ENCODE measurements at places on chromosomes 12 and 14. TPM values are rescaled to one million over a fixed set of nuclear protein-coding genes. Genes with fewer than 3 reads are reported as not detected.

Gene ABCD2
- total RNA-seq = under 0.01 TPM

GRCh38 chr12:3154006-3154405, 76.8 kb downstream of the TSPAN9 start:
- no peak for DNase-seq

- no peak for DNase-seq
These were observed 93.8 kb downstream of the SLC38A6 start for GRCh38 chr14:61074852-61075251.

Gene CMA1
- not detected for total RNA-seq

Gene TMEM260
- 15.6 TPM for total RNA-seq

DNA sequence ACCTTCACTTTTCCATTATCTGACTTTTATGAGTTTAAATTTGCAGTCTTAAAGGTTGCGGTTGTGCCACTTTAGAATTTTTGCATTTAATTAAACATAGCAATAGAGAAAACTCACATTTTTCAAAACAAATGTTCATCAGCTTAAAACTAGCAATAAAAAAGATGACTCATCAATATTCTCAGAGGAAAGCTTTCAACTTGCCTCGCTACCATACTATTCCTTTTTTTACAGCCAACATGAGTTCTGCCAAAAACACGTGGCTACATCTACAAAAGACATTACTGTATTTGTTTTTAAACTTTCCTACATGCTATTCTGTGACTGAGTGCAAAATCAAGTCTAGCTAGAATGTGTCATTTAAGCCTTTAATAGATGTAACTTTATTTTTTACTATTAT, 497.1 kb downstream of the RPS29 start:
- DNase-seq = no peak

GRCh38 chr14:68981539-68981976, 2.5 kb upstream of the ACTN1 start:
- no peak for DNase-seq

DNA sequence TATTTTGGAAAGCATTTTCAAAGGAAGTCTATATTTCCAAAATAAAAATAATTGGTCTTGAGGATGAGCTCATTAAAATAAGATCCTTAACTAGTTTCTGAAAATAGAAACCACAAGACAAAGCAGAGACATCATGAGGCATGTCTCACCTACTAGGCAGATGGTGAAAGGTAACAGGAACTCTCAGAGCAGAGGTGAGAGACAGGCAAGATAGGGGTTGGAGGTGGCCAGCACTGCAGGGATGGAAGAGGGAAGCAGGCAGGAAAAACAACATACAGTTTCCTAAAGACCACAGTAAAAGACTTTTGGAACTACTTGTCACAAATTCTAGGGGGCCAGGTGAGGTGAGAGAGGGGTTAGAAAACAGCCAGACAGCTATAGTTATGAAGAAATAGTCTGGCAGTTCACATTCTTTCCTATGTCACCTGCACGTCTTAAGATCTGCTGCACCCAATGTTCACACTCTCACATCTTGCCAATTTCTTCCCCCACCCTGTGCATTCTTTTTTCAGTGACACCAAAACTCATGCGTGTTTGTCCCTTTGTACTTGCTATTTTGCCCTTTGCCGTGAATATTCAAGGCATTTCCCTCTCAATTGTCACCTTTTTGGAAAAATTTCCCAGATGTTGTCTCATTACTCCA, 341.7 kb upstream of the KITLG start:
- no peak for DNase-seq

Gene C12orf54
- 0.27 TPM for total RNA-seq

GRCh38 chr12:3925621-3926020, 52.4 kb upstream of the PARP11 start:
- no peak for DNase-seq

GRCh38 chr14:103559766-103560165, 2.7 kb downstream of the BAG5 start:
- DNase-seq = no peak

Gene TSPAN11
- not detected for total RNA-seq

GRCh38 chr12:91951571-91951970, 194.1 kb downstream of the BTG1 start:
- no peak for DNase-seq

Gene ERP27
- 1.3 TPM for total RNA-seq

Gene KRT78
- not detected for total RNA-seq

DNA sequence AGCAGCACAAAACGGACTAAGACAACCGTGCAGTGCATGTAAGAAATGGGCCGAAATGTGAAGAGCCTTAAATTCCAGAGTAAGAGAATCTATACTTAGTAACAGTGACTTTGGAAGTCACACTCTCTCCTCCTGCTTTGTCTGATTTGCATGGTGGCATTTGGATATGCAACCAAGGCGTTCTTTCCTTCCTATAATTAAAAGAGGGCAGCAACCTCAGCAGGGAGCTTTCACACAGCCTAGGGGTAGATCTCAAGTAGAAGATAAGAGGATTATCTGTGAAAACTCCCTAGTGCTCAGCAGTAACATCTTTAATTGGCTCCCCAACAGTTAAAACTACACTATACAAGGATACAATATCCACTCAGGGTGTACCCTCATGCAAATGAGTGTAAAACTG, 16.5 kb downstream of the GMFB start:
- no peak for DNase-seq

DNA sequence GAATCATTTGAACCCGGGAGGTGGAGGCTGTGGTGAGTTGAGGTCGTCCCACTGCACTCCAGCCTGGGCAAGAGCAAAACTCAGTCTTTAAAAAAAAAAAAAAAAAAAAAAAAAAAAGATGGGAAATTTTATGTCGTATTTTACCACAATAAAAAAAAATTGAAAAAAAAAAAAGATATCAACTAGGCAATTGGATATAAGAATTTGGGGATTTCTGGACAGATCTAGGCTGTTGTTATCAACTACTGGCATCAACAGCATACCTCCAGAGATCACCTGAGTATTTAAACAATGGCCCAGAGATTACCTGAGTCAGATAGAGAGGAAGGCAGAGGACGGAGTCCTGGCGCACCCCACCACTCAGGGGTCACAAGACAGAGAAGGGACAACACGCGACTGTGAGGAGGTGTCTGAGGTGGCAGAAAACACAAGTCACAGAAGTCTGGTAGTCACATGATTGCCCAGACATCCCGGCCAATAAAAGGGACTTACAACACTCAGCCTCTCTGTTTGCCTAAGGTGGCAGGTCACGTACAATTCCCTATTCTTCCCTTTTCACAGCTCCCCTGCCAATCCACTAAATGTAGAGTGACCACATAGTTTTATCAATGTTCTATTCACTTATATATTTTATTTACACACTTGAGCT, 1.8 kb downstream of the SPRING1 start:
- no peak for DNase-seq

Gene BCL2L2
- total RNA-seq = 11.6 TPM

DNA sequence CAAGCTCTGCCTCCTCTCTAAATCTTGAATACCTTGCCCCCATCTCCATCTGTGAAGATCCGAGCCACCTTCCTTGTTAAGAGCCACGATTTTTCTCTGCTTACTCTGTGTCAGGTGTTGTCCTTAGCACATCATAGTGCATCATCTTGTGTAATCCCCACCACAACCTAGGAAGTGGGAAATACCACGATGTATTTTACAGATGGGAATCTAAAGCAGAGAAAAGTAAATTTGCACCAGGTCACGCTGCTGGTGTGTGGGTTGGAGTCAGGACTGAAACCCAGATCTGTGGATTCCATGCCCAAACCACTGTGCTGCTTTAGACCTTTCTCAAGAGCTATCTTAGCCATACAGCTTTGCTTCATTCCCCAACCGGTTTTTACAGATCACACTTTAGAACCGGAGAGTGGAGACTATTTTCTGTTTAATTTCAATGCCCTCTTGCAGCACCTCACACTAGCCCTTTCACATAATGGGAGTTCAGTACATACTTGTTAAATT, 94.6 kb downstream of the PPM1A start:
- no peak for DNase-seq

GRCh38 chr12:47561746-47562145, 144.1 kb downstream of the RPAP3 start:
- no peak for DNase-seq

DNA sequence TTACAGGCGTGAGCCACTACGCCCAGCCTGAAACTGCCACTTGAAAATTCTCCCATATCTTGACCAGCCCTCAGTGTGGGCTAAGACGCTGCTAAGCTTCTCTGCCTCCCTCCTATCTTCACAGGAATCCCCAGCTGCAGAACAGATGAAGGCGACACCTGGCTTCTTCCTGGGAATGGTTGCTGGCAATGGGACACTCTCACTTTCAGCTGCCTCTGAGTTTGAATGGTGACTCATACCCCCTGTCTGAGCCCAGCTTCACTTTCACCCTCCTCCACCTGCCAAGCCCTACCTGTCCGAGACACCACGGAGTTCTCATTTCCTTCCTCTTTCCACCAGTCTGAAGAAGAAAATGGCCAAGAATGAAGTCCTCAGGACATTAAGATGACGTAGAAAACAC, 18.3 kb upstream of the VASH1 start:
- no peak for DNase-seq

DNA sequence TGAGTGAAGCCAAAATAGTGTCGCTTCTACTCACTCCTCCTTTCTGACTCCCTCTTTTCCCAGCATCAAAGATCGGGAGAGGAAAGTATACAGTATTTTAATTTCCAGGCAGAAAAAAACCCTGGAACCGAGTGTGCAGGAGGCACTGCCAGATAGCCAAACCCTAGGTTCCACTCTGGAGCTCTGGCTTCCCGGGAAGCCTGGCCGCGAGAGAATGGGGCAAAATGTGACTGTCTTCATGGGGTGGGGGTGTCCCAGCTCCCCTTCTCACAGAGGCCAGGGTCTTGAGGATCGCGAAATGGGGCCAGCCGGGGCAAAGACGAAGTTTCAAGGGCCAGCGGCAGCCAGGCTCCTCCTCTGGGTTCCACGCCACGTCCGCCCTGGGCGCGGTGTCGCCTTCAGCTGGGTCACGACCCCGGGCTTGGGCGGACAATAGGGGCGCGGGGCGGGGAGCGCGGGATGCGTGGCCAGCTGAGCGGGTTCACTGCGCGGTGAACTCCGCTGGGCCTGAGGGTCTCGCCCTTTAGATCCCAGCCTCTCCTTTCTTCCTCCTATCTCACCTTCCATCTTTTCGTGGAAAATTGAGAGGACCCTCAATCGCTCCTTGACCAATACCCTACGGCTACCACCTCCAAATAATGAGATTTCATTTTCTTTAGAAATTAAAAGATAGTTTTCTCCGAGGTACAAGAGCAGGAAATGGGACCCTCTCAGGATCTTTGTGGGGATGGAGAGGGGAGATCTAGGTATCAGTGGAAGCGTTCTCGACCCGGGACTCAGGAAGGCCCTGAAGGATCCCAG, 6.7 kb downstream of the HOXC4 start:
- DNase-seq = no peak

DNA sequence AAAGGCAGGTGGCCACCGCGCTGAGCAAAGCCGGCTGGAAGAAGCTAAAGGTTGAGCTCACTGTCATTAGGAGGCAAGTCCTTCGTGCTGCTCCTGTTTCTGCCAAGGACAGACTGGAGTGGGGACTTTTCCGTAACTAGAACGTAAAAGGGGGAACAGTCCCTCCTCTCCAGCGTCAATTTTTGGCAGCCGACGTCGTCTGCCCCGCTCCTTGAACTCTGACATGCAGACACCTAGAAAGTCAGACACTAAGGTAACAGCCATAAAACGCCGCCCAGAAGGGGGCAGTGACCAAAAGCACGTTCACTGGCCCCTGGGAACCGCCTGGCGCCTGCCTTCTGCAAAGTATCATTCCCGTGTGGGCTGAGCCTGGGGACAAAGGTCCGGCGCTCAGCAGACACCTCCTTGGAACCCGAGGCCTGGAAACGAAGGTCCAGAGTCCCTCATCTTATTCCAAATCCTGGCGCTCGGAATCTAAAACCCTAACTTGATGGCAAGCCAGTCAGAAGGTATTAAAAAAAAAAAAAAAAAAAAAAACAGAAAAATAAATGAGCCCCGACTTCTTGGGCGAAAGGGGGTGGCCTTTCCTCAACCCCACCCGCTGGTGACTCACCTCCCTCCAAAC, 1.1 kb upstream of the LRP1 start:
- peak; percentile 22 for DNase-seq

- DNase-seq = no peak
These were observed 214.1 kb downstream of the DUSP6 start for GRCh38 chr12:89138048-89138852.

DNA sequence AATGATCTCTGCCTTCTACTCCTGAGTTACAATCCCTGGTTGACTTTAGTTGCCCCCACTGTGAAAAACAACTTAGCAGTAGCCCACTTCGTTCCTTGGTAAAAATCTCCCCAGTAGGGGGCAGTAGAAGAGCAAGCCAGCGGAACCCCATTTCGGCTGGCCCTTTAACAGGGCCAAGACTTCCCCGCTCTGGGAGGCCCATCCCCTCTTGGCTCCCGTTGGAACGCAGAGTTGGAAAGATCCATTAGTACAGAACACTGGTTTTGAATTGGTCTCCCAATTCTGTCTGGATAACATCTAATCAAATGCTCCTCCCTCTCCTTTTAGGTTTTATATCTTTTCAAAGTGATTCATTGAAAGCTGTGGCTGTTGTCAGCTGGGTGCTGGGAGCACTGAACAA, 1133.3 kb downstream of the BCL11B start:
- peak; percentile 37 for DNase-seq

DNA sequence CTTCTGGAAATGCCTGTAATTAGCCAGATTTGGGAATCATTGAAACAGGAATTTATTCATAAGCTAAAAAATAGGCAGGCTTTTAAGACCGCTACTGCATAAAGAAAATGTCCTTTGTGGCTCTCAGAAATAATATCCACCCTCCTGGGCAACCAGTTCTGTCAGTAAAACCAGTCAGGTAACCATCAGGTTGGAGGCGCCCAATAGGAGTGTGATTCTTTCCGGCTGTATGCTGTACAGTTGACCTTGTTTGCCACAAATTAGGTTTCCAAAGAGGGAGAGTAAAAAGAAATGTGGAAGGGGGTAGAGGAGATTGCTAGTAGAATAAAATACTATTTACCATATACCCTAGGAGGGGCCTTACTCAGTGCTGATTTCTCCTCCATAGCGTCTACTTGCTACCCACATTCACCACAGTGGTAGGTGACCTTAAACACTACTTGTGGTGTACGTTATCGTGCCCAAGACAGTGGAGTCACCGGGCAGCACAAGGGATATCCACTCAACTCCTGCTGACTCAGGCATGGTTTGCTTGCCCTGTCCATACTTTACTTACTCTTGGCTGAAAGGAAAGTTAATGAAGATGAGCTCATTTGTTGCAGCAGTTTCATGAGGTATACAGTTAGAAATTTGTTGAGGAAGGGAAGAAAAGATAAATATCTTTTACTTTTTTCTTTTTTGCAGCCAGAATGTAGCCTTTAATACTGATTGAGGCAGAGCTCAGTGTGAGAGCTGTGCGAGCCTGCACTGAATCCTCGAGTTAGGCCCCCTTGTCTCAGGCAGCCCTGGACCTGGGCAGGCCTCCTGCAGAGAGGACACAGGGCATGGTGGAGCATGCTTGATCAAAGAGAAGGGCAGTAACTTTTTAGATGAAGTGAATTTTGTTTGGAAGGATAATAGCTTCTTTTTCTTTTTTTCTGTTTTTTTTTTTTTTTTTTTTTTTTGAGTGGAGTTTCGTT, 76.7 kb downstream of the DIP2B start:
- DNase-seq = no peak

- no peak for DNase-seq
These were observed 769 bp upstream of the SLC39A5 start for GRCh38 chr12:56229082-56229481.

Gene PRR4
- 1.1 TPM for total RNA-seq

GRCh38 chr12:88628856-88629509, 48.7 kb upstream of the KITLG start:
- DNase-seq = no peak
